ENCODE measurements at places on chromosomes 16 and 17.

GRCh38 chr17:47720196-47720595, 12.8 kb upstream of the TBX21 start:
- DNase-seq: peak; percentile 52

GRCh38 chr17:63592797-63593196, 7.9 kb upstream of the TACO1 start:
- no peak for DNase-seq

- DNase-seq: no peak
These were observed 5.4 kb downstream of the ARHGAP27 start for GRCh38 chr17:45427181-45427835.

DNA sequence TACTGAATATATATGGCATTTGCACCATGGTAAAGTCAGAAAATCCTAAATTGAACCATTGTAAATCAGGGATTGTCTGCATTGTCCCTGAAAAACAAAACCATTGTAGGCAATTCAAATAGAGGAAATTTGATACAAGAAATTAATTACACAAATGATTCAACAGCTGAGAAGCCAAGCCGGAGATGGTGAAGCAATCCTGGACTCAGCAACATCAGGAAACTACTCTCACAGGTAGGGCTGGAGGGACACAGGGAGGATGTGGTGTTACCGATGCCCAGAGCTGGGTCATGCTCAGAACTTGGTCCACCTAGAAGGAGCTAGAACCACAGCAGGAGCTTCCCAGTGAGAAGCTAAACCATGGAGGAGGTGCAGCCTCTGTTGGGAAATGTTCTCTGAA, 18.5 kb upstream of the SCNN1B start:
- no peak for DNase-seq

DNA sequence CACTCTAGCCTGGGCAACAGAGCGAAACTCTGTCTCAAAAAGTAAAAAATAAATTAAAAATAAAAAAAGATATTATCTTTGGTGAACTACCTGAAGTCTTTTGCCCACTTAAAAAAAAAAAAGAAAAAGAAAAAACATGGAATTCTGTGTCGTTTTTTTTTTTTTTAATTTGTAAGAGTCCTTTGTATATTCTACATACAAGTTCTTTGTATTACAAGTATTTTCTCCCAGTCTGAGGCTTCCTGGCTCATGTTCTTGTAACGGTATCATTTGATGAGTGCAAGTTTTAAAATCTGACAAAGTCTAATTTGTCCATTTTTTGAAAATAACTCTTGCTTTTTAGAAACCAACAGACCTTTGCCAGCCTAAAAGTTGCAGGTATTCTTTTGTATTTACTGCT, 12.2 kb upstream of the CBX2 start:
- DNase-seq: no peak

- DNase-seq: no peak
These were observed 1023.4 kb downstream of the CDH11 start for GRCh38 chr16:64098451-64098850.

Measured in activated naive CD8-positive, alpha-beta T cell treated with anti-CD3 and anti-CD28 coated beads for 36 hours (primary cell).